ENCODE measurements at places on chromosomes 1 and 21. TPM values are rescaled to one million over a fixed set of nuclear protein-coding genes. Genes with fewer than 3 reads are reported as not detected.

DNA sequence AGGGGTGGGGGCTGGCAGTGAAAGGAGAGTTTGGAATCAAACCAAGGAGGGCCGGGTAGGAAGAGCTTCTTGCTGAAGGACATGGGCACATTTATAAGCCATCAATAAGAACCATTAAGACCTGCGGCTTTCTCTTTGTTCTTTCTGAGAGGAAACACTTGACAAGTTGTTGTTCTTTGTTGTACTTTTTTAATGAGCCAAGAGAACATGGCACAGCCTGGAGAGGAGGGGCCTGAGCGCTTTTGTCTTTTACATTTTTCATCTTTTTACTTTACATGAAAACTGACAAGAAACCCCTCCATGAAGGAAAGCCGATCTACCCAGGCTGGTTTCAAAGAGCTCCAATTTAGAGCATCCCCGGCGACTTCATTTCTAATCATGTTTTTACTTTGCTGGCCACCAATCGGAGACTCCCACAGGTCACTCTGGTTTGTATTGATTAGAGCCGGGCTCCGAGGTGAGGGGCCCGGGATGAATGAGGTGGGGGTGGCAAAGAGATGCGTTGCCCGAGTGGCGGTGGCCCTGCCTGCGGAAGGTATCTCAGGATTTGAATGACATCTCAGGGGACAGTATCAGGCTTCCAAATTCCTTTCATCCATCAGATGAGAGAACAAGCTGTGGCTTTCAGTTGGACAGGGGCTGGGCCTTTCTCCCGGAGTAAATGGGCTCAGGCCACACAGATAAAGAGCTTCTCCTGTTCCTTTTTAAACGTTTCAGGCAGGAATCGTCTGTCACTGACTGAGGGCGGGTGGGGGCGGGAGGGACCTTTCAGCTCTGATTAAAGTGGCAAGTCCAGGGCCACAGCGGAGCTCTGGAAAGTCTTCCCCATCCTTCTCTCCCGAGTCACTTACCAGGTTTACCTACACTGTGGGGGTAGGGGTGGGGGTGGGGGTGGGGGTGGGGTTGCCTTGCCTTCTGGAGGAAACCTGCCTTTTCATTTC is 138.8 kb upstream of the ARHGEF16 start:
- no peaks in the 10 kb centered on the region for H3K27me3 ChIP-seq
- peaks cover 9% of the 10 kb centered on the region for H3K4me1 ChIP-seq
- no peak overlapping the region for H3K4me3 ChIP-seq
- DNase-seq = no peak
- peak overlapping the region; percentile 13 for H3K27ac ChIP-seq

CCDC185 gene
- not detected for total RNA-seq

DNA sequence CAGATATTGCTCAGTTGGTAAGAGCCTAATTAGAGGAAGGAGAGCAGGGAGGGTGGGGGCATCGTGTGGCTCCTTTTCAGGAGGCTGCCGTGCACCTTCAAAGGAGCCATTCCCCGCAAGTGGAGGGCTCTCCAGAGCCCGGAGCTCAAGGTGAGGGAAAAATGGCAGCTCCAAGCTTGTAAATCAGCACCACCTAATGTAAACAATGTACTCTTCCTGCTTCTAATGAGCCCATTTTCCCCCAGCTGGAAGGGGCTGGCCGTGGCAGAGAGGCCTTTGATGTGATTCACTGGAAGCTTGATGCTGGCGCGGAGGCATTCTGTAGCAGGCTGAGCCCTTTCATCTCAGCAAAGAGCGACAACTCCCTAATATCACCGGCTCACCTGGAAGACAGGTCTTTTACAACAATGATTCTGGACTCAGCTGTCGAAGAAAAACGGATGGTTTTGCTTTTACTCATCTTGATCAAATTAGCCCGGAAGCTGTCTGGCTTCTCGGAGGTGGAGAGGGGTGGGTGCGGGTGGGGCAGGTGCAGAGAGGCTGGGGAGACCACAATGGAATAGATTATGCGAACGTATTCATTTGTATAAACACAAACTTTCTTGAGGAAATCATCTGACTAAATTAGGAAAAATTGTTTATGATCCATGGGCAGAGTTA is 112.5 kb downstream of the RRAGC start:
- H3K27ac ChIP-seq = peak overlapping the region; percentile 51
- DNase-seq = no peak
- peaks cover 11% of the 10 kb centered on the region for H3K4me1 ChIP-seq
- peaks cover 6% of the 10 kb centered on the region for H3K27me3 ChIP-seq
- no peak overlapping the region for H3K4me3 ChIP-seq

C1orf105 gene
- not detected for total RNA-seq

DNA sequence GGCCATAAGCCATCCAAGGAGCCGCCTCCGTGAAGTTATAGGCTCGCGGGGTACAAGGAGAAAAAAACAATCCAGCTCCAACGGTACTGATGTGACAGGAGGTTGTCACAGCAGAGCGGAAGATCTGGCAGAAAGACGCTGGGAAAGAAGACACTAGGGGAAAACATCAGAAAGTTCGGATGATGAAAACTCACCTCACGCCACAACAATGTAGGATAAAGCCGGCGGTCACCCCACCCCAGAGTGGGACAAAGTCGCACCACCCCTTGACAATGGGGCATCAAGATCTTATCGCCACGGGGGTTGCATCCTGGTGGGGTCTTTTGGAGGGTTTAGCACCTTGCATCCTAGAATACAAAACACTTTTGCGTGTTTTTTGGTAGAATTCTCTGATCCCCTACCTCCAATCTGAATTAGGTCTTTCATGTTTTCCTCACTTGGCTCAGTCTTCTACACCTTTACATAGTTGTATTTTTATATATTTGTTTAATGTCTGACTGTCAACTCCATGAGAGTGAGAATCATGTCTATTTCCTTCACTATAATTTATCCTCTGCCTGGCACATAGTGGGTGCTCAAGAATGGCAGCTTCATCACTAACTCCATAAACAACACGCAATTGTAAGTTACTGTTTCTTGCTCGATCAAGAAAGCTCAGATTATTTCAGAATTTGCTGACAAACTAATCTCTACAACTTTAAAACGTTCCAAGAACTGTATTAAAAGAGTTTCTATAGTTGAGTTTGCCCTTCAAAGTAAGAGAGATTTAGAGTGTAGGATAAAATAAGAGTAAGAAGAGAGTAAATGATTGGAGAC is 611 bp upstream of the ZSWIM5 start:
- no peak for DNase-seq
- no peaks in the 10 kb centered on the region for H3K36me3 ChIP-seq
- peaks cover 14% of the 10 kb centered on the region for H3K4me1 ChIP-seq
- peaks cover 47% of the 10 kb centered on the region for H3K27me3 ChIP-seq

DNA sequence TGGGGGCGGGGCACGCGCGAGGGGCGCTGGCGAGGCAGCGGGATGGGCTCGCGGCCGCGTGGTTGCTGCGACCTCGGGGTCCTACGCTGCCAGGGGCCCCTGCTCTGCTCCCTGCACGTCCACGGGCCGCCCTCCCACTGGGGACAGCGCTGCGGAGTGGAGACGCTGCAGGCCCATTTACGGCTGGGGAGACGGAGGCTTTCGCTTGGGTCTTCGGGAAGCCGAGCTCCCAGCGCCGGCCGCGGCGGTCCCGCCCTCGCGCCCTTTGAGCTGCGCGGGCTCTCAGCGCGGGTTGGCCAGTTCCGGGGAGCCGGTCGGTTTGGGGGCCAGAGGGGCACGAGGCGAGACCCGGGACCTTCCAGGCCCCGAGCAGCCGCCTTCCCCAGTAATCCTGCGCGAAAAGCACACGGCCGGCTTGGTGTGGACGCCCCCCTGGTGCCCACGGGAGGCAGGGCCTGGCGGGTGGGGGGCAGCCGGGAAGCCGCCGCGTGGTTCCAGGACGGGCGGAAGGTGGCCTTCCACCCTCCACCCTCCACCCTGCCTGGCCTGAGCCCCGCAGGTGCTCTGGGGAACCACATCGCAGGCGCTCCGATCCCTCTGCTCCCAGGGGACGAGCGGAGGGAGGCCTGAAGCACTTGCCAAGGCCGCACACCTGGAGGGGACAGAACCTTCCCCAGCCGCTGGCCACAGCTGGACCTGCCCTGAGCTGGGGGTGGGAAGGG is 570 bp upstream of the PEX10 start:
- H3K4me1 ChIP-seq = peaks cover 46% of the 10 kb centered on the region
- H3K36me3 ChIP-seq = no peaks in the 10 kb centered on the region
- DNase-seq = peak; percentile 15
- H3K4me3 ChIP-seq = peak overlapping the region; percentile 80
- no peaks in the 10 kb centered on the region for H3K27me3 ChIP-seq
- peak overlapping the region; percentile 88 for H3K27ac ChIP-seq

Data from activated CD4-positive, alpha-beta T cell treated with anti-CD3 and anti-CD28 coated beads, Interleukin-2, amount 10 ng/mL, durations not matched to agents 7 days and 5 days (primary cell).